ENCODE measurements at places on chromosomes 12 and 14.
A peak's percentile ranks its signal among the peaks of the same experiment; 100 is the strongest.

DNA sequence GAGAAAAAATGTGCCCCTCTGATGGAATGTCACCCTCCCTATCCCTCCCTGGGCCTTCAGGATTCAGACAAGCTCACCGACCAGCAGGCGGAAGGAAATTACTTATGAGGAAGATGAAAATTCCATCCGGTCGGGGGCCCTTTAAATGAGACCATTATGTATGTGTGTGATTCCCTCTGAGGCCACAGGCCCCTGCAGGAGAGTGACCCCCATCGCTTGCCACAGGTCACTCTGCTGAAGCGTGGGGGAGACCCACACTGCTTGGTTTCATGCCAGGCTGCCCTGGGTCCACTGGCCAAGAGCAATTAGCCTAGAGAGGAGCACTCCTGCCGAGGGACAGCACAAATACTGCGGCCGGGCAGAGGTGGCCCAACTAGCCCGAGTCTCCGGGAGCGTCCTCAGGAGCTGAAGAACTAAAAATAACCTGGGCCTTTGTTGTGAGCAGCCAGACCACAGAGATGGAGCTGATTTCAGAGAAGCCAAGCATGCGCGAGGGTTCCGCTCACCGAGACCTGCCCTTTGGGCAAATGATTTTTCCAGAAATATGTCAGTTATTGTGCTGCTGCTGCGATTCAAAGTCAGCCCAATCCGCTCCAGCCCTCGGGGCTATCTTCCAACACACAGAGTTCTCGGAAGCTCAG is 276.4 kb downstream of the DPF3 start:
- no peak for DNase-seq

DNA sequence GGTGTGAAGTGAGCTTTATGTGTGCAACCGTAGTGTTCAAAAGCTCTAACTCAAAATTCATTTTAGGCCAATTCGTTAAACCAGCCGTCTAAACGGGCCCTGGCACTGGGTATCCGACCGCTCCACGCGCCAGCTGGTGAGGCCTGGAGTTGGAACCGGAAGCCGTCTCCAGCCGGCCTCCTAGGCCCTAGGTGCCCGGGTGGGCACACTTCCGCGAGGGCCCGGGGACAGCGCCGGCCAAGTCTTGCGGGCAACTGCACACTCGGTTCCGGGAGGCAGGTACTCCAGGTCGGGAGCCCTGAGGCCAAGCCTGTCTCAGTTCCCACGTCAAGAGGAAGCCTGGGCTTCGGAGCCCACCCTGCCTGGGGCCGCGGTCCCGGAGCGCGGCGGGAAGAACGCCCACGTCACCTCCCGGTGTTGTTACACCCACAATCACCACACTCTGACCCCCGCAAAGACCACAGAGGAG is 16.2 kb downstream of the OTX2 start:
- no peak for DNase-seq

DNA sequence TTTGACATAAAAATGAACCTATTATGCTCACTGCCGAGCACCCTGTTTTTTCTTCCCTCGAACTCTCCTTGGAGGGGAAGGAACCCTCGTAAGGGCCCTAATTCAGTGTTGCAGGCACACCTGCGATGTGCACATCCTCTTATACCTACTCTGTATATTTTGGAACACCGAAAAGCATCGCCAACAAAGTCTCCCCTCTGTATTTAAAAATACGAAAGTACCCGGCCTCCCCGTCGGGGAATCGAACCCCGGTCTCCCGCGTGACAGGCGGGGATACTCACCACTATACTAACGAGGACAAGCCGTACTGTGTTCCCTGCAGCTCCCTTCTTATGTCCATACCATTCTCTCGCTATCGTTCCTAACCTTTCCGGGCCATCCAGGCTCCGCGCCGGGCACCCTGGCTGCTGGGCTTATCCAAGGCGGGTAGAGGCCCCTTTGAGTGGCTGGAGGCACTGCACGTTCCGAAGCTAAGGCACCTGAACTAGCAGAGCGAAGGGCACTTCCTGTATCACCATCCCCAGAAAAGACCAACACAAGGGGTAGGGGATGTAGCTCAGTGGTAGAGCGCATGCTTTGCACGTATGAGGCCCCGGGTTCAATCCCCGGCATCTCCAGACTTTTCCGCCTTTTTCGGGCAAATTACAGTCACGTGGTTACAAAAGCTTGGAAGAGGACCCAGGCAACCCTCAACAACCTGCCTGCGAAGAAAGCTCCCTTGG is 25.1 kb upstream of the UBC start:
- DNase-seq: peak; percentile 83

GRCh38 chr12:6336079-6336888 is 5.6 kb downstream of the TNFRSF1A start:
- no peak for DNase-seq

DNA sequence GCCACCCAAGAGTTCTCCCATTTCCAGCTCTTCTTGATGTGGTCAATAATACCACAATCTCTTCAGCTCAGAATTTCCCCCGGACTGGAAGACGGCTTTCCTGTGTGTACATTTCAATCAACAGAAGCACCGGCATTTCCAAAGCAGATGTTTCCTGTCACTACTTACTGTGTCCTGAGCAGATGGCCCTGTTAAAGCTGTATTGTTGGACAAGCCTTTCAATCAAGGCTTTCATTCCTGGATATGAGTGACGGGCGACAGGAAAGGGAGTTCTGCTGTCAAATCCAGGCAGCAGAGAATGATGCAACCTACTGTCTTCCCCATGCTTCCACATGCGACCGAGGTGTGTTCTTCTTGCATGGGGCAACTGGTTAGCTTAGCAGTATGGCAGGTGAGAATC is 76.4 kb upstream of the CCDC60 start:
- no peak for DNase-seq

DNA sequence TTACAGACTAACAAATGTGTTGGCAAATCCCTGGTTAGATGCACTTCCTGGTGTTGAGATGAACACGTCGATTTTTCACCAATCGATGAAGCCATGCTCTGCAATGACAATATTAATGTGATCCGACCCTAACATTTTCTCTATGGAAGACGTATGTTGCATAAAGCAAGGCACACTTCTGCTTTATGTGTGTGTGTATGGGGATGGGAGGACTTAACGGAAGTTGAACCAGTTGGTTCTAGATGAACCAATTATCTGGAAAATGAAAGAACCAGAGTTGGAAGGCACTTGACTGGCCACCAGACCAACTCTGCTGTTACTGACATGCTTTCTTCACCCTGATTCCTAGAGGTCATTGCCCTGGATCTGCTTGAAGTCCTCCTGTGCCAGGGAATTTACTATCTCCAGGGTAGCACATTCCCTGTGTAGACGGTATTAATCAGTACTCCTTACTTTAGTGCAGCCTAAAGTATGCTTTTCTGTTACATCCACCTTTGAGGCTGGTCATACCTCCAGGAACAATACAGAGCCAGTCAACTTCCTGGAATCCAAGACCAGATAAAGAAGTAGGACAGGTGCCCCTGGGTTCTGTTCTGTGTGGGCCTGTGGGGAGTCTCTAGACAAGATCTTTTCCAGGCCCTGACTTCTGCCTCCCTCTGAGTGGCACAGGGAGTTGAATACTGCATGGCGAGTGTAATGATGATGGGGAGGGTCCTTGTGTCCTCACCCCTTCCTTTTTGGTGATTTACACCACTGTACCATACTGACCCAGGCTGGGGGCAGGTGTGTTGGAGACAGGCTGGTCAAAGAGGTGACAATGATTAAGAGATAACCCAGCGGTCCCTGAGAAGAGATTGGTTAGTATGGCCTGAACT is 4.1 kb downstream of the SDR39U1 start:
- no peak for DNase-seq

GRCh38 chr14:104725772-104726548 is 1.9 kb downstream of the ADSS1 start:
- no peak for DNase-seq

GRCh38 chr12:124824195-124824594 is 39.5 kb downstream of the SCARB1 start:
- DNase-seq: no peak

DNA sequence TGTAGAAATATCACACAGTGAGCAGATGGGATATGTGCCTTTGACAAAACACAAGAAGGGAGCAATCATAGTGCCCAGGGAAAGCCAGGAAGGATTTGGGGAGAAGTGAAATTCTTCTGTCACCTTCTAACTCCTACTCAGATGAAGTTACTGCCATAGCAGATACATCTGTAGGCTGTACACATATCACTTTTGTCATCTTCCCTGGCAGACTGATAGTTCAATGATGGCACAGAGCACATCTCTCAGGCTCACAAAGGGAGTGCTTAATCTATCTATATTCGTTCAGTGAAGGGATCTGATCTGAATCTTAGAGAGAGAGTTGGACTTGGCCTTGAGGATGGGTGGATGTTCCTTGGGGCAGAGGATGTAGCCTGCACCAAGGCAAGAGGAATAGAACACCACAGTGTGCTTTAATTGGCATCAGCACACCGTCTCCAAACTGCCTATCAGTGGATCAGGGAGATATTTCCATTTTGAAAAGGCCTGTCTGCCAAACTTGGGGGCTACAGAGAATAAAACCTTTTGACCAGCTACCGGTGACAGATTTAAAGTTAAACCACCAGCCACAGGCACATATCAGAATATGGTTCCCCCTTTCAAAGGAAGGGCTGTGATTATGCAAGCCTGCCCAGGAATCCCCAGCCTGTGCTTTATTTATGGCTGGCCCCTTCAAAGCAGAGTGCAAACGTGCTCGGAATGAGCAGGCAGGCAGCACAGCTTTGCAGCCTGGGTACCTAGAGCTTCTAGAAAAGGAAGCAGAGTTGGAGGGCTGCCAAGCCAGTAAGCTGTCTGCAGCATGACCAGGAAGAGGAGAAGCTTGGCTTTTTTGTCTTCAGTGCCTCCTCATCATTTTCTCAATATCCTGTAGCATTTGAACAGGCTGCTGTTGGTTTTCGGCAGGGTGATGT is 165.5 kb upstream of the DYRK2 start:
- DNase-seq: no peak

DNA sequence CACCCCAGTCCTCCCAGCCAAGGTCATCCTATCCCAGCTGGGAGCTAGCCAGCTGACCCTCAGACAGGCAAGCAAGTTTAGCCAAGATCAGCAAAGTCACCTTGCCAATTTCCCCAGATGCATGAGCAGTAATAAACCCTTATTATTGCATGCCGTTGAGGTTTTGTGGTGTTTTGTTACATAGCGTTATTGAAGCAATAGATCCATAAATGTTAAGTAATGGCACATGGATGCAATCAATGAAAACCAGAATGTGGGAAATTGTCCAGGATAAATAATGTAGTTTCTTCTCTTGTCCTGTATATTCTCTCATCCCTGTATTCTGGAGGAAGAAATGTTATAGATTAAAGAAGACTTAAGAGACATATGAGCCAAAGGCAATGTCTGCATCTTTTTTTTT is 18.0 kb upstream of the TMEM260 start:
- no peak for DNase-seq

DNA sequence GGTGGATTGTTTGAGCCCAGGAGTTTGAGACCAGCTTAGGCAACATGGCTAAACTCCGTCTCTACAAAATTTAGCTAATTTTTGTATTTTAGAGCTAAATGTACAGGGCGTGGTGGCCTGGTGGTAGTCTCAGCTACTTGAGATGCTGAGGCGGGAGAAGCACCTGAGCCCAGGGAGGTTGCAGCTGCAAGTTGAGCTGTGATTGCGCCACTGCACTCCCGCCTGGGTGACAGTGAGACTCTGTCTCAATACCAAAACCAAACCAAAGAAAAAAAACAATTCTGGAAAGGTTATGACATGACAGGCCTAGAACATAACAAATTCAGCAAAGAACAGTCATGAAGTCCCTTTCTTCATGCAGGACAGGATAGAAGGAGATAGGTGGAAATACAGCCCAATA is 25.7 kb downstream of the WDR89 start:
- DNase-seq: no peak

DNA sequence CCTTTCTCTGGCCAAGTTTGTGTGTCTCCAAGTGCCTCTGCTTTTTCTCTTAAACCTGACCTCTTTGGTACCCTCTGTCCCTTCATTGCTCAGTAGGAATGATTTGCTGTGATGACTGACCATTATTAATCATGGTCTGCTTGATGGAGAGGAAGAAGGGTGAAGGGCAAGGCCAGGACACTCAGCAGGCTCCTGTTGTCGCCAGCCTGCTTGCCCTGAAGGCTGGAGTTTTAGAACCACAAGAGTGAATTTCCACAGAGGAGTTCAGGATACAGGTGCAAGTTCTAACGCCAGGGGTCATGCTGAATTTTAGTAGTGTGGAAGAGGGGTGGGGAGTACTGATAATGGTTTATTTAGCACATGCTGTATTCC is 2.8 kb upstream of the ITGA5 start:
- DNase-seq: no peak

GRCh38 chr14:62081012-62081612 is 318.9 kb downstream of the SNAPC1 start:
- no peak for DNase-seq

DNA sequence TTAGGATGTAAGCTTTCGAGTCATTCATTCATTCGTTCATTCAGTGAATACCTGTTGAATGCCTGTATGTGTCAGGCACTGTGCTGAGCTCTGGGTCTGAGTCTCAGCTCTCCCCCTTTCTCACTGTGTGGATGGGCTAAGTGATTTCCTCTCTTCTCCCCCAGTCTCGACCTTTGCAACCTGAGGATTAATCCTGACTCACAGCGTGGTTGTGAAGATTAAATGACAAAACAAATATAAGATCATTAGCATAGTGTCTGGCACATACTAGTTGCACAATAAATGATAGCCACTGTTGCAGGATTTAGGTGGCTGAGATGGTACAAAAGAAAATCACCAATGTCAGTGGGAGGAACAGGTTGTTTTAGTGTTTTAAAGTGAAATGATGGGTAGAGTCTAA is 136.7 kb downstream of the GPR135 start:
- DNase-seq: no peak

DNA sequence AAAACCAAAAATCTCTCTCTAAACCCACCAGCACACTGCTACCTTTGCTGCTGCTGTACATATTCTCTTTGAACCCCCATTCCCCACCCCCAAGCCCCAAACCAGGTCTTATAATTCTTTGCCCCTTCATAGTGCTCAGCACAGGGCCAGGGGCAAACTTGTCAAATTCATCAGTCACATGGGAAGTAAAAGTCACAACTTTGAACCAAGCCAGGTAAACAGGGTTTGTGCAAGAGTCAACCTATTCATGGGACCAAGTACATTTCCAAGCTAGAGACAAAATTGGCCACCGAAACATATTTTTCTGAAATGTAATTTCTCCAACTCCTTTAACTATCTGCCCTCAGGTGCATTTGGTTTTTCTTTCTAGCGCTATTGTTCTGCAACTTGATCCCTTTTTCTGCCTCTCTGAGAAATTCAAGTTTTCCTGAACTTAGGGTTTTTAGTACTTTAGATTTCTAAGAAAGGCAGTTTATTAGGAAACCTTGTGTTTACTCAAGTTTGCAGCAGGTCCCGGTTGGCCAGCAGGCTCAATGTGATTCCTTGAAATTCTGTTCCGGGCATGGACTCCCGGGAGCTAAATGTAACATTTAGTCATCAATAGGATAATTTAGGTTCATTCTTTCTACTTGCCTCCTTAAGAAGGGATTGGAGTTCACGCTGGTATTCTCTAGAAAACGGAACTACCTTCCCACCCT is 230.5 kb downstream of the EFCAB11 start:
- DNase-seq: no peak

- no peak for DNase-seq
Measured at GRCh38 chr14:81062816-81063215, 107.4 kb downstream of the TSHR start.

Data from stimulated activated CD8-positive, alpha-beta memory T cell treated with anti-CD3 and anti-CD28 coated beads, Interleukin-7, amount 100 ng/mL, for 24 hours (primary cell).